ENCODE measurements at places on chromosomes 5 and 9.

DNA sequence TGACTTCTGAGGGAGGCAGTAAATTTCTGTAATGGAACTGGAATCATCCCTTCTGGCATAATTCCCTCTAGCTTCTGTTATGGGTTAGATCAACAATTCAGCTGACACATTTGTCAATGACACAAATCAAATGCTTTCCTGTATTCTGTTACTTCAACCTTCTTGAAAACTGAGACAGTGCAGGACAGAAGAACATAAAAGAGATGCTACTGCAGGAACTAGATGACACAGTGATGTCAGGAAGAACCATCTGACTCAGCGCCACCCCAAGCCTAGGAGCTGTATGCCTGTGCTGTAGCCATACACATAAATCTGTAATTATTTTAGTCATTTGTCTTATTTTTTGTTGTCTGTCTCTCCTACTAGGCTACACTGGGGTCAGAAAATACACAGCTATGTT is 18.2 kb upstream of the CEP120 start:
- peak; percentile 35 for DNase-seq

GRCh38 chr9:107755246-107755645 is 265.7 kb upstream of the KLF4 start:
- DNase-seq = no peak

DNA sequence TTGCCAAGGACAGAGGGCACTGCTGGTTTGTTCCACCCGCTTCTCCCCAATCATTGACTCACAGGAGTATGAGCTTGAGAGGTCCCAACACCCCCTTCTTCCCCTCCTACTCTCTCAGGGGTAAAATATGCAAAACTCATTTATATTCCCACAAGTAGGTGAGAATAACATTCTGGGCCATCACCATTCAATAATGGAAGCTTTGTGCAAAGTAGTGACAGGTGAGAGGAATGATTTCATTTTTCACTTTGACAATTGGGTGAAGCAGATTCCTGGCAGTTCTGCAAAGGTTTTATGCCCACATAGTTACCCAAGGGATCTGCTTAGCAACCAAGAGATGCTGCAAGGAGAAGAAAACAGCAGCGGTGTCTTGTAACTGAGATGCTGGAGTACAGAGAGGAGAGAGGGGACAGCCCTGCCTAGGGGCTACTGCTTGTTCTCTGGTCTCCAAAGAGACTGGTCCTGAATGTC is 137.6 kb downstream of the CMYA5 start:
- no peak for DNase-seq

DNA sequence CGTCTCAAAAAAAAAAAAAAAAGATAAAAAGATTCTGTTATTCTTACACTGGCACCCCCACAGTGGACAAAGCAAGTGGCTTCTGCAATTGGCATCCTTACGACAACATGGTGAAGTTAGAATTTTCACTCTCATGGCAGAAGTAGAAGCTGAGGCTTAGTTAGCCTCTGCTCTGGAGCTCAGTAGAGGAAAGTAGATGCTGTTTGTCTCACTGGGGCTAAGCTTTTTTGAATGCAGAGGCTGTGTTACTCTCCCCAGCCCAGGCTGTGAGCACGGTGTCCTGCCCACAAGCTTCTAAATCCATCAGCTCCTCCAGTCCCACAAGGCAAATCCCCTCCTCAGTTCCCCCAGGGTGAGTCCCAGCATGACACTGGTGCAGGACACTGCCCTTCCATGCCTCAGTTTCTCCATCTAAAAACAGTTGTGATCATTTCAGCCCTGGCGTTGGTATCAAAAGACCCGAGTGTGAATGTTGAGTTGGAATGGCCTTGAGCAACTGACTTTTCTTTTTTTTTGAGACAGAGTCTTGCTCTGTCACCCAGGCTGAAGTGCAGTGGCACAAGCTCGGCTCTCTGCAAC is 22.6 kb upstream of the PHF19 start:
- no peak for DNase-seq

- no peak for DNase-seq
These were observed 114.1 kb downstream of the DAPK1 start for GRCh38 chr9:87611776-87612175.

- DNase-seq = no peak
These were observed 8.2 kb upstream of the IFNA21 start for GRCh38 chr9:21174671-21175070.

DNA sequence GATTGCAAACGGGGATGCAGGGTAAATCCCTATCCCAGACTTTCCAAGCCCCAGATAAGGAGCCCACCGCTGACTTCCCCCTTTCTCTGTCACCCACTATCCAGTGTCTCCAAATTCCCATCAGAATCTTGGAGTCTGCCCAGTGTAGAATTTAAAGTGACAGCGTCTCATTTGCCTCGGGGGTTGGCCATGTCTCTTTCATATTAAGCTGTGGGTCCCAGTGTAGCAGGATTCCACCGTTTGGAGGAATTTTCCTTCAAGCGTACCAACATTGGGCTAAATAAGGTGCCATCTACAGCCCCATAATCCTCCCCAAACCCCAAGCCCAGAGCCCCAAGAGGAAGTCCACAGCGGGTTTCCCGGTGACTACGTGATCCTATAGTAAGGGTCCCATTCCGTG is 1.1 kb downstream of the BRINP1 start:
- DNase-seq = no peak

DNA sequence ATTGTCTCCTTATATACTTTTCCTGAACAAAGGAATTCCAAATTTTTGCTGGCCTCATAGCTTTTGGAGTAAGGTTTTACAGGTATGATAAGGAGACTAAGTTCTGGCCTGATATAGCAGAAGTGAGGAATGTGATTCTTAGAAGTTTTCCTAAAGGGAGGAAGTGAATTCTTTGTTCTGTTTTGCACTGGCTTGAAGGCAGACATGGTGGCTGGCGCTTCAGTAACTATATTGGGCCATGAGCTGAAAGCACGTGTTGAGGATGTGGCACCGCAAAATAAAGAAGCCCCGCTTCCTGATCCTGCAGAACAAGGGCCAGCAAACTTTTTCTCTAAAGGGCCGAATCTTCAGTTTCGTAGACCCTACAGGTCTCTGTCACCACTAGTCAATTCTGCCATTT is 224.2 kb downstream of the SNX18 start:
- DNase-seq = no peak
